ENCODE measurements at places on chromosomes 11 and 22.

GRCh38 chr11:65849771-65850216 is 8.2 kb downstream of the CFL1 start:
- H3K36me3 ChIP-seq: peaks cover 19% of the 10 kb centered on the region
- H3K27ac ChIP-seq: no peak overlapping the region
- H3K4me3 ChIP-seq: no peak overlapping the region
- peaks cover 16% of the 10 kb centered on the region for H3K4me1 ChIP-seq
- DNase-seq: no peak

DNA sequence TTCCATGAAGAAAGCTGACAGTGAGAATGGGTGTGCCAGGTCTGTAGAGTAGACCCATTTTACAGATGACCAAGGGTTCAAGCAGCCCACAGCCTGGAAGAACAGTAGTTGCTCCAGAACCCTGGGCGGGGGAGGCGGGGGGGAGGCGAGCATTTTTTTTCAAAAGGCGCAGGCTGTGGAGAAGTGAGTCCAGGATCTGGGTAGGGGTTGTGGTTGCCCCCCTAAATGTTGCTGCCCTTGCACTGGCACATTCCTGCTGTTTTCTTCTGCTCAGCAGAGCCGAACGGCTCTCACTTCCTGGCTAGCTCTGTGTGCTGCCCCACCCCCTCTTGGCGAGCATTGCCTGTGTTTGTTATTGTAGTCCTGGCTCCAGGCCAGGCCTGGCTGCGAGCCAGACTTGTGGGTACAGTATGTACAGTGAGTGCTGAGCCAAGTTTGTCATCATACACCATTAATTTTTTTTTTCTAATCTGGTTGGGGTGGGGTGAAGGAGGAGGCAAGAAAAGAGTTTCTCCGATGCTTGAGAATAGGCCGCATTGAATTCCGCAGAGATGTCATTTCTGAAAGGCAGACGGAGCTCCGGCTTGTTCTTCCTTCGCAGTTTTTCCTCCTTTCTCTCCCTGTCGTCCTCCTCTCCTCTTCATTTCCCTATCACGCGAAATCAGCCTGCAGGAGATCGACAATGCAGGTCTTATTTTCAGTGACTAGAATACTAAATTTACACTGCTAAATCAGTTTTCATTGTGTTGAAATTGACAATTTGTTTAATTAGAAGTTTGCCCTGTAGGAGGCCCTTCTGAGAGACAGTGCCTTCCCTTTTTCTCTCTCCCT is 100.5 kb downstream of the ZBTB16 start:
- DNase-seq: peak; percentile 91
- peaks cover 3% of the 10 kb centered on the region for H3K27me3 ChIP-seq
- peaks cover 42% of the 10 kb centered on the region for H3K4me1 ChIP-seq
- no peaks in the 10 kb centered on the region for H3K36me3 ChIP-seq
- H3K4me3 ChIP-seq: peak overlapping the region; percentile 72
- peak overlapping the region; percentile 85 for H3K27ac ChIP-seq

- DNase-seq: no peak
- H3K36me3 ChIP-seq: no peaks in the 10 kb centered on the region
- no peak overlapping the region for H3K27ac ChIP-seq
- H3K4me1 ChIP-seq: no peaks in the 10 kb centered on the region
Measured at GRCh38 chr11:61709572-61709971, 29.4 kb downstream of the DAGLA start.

GRCh38 chr11:613369-613968 is 2.3 kb downstream of the IRF7 start:
- peaks cover 14% of the 10 kb centered on the region for H3K4me1 ChIP-seq
- peak overlapping the region; percentile 47 for H3K4me3 ChIP-seq
- H3K36me3 ChIP-seq: peaks cover 8% of the 10 kb centered on the region

DNA sequence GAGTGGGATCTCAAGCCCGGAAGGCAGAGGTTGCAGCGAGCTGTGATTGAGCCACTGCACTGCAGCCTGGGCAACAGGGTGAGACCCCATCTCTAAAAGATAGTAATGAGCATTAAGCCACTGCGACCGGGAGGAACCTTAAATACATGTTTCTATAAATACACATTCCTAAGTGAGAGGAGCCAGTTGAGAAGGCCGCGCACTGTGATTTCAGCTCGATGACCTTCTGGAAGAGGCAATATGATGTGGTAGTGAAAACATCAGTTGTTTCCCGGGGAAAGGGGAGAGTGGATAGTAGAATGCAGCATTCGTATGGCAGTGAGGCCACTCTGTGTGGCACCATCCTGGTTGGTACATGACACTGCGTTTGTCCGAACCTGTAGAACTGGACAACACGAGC is 18.0 kb downstream of the PTDSS2 start:
- no peak overlapping the region for H3K4me3 ChIP-seq
- DNase-seq: no peak
- H3K27ac ChIP-seq: no peak overlapping the region
- peaks cover 2% of the 10 kb centered on the region for H3K36me3 ChIP-seq

DNA sequence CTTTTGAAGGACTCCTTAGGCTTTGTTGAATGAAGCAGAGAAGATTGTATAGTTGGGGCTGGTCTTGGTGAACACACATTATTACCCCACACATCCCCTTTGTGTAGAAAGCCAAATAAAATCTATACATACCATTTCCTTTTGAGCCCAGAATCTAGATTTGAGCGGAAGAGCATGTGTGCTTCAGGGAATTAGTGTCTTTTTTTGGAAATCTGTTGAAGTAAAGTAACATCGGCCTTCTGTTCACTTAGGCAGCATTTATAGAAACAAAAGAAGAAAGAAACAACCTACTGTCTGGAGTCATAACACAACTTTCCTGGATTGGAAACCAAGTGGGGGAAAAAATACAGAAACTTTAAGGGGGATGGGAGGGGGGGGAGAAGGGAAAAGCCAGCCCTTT is 37.9 kb upstream of the TTC12 start:
- H3K36me3 ChIP-seq: peaks cover 2% of the 10 kb centered on the region
- H3K27ac ChIP-seq: no peak overlapping the region
- H3K27me3 ChIP-seq: peaks cover 4% of the 10 kb centered on the region
- DNase-seq: no peak

DNA sequence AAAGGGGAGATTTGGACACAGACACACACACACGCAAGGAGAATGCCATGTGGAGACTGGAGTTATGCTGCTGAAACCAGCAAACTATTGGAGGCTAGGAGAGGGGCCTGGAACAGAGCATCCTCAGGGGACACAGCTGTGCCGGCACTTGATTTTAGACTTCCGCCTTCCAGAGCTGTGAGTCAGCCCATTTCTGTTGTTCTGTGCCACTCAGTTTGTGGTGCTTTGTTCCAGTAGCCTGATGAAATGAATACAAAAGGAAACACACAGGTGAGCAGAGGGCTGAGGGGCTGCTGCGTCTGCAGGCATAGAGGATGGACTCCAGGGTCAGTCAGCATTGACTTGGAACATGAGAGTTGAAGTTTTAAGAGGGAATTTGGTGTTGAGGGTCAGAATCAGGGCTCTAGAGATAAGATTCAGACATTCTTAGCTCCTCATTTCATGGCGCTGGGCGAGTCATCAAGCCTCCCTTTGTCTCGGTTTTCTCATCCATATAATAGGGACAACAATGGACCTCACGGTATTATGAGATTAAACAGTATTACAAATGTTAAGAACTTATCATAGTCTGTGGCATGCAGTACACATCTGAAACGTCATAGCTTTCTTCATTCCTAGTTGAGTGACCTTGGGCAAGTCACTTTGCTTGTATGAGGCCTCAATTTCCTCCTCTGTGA is 191.0 kb downstream of the MIAT start:
- H3K27ac ChIP-seq: no peak overlapping the region
- peaks cover 5% of the 10 kb centered on the region for H3K4me1 ChIP-seq
- no peaks in the 10 kb centered on the region for H3K27me3 ChIP-seq
- no peak for DNase-seq
- H3K36me3 ChIP-seq: peaks cover 5% of the 10 kb centered on the region

- peaks cover 13% of the 10 kb centered on the region for H3K27me3 ChIP-seq
- H3K4me1 ChIP-seq: no peaks in the 10 kb centered on the region
- H3K4me3 ChIP-seq: no peak overlapping the region
- H3K27ac ChIP-seq: no peak overlapping the region
- peaks cover 2% of the 10 kb centered on the region for H3K36me3 ChIP-seq
Measured at GRCh38 chr22:48053973-48054372, 1291.5 kb downstream of the TBC1D22A start.

GRCh38 chr11:44267750-44268613 is 42.0 kb downstream of the ALX4 start:
- H3K27me3 ChIP-seq: peaks cover 6% of the 10 kb centered on the region
- no peak overlapping the region for H3K4me3 ChIP-seq
- no peak for DNase-seq
- no peaks in the 10 kb centered on the region for H3K36me3 ChIP-seq

- H3K4me3 ChIP-seq: no peak overlapping the region
- no peak overlapping the region for H3K27ac ChIP-seq
- DNase-seq: no peak
- peaks cover 5% of the 10 kb centered on the region for H3K27me3 ChIP-seq
Measured at GRCh38 chr11:2240834-2241233, 29.6 kb downstream of the ASCL2 start.

DNA sequence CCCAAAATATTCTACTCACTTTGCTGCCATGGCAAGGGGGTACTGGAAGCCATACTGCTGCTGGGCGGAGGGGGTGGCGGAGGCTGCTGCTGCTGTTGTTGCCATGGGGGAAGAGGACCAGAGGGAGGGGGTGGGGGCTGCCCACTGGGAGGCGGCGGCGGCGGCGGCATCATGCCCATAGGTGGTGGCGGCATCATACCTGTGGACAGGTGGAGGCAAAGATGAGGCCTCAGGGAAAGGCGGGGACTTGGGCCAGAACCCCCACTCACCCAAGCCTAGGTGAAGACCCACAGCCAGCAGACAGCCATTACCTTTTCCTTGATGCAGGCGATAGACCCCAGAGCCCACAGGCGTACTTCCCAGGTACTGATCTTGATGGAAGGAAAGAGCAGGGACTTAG is 7.1 kb upstream of the PYGM start:
- peaks cover 62% of the 10 kb centered on the region for H3K4me1 ChIP-seq
- DNase-seq: no peak
- no peaks in the 10 kb centered on the region for H3K27me3 ChIP-seq
- peak overlapping the region; percentile 82 for H3K27ac ChIP-seq

DNA sequence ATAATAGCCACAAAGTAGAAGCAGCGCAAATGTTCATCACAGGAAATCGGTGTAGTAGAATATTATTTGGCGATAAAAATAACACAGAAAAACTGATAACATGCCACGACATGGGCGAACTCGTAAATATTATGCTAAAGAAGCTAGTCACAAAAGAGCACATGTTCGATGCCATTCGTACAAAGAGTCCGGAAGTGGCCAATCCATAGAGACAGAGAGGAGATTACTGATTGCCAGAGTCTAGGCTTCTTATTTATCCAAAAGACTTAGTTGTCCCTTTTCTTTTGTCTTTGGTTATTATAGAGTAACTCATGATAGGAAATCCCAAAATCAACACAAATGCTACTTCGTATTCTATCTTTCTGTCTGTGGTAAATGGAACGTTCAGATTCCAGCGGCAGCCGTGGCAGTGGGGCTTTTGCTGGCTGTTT is 56.5 kb downstream of the MED15 start:
- DNase-seq: no peak
- H3K27me3 ChIP-seq: no peaks in the 10 kb centered on the region
- H3K4me1 ChIP-seq: peaks cover 7% of the 10 kb centered on the region
- H3K36me3 ChIP-seq: peaks cover 22% of the 10 kb centered on the region
- H3K27ac ChIP-seq: no peak overlapping the region
- no peak overlapping the region for H3K4me3 ChIP-seq

- peak overlapping the region; percentile 55 for H3K4me3 ChIP-seq
- no peaks in the 10 kb centered on the region for H3K36me3 ChIP-seq
- DNase-seq: no peak
- peaks cover 45% of the 10 kb centered on the region for H3K4me1 ChIP-seq
- H3K27me3 ChIP-seq: no peaks in the 10 kb centered on the region
Measured at GRCh38 chr11:7524462-7525235, 10.8 kb downstream of the PPFIBP2 start.

- no peaks in the 10 kb centered on the region for H3K36me3 ChIP-seq
- H3K27ac ChIP-seq: no peak overlapping the region
- peaks cover 2% of the 10 kb centered on the region for H3K4me1 ChIP-seq
- peaks cover 7% of the 10 kb centered on the region for H3K27me3 ChIP-seq
- DNase-seq: no peak
Measured at GRCh38 chr11:122764371-122765090, 73.8 kb upstream of the CRTAM start.

DNA sequence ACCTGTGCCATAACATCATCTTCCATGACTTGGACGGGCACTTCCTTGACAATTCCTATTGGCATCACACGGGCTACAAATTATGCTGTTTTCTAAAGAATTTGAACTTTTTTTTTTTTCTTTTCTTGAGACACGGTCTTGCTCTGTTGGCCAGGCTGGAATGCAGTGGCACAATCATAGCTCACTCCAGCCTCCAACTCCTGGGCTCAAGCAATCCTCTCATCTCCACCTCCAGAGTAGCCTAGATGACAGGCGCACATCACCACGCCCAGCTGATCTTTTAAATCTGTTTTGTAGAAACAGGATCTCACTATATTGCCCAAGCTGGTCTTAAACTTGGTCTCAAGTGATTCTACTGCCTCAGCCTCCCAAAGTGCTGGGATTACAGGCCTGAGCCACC is 3.3 kb upstream of the CRYBB3 start:
- no peak for DNase-seq
- H3K27ac ChIP-seq: no peak overlapping the region
- no peak overlapping the region for H3K4me3 ChIP-seq
- peaks cover 2% of the 10 kb centered on the region for H3K4me1 ChIP-seq
- H3K27me3 ChIP-seq: peaks cover 6% of the 10 kb centered on the region
- no peaks in the 10 kb centered on the region for H3K36me3 ChIP-seq

GRCh38 chr22:37633089-37633624 is 6.3 kb upstream of the SH3BP1 start:
- peak; percentile 54 for DNase-seq
- H3K36me3 ChIP-seq: peaks cover 4% of the 10 kb centered on the region
- peak overlapping the region; percentile 71 for H3K4me3 ChIP-seq

DNA sequence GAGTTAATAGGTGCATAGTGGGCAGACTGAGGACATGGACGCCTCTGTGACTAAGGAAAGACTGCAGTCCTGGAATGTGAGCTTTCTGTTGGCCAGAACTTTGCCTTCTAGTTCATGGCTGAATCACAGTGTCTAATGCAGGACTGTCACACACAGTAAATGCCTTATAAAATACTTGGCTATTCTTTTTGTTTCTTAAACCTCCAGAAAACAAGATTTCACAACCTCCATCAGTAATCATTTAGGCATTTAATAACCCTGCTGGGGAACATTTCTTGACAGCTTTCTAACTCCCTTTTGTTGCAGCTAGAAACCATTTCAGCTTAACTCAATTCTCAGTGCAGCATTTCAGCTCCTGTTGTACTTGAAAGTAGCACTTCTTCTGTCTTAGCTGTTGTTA is 335.8 kb upstream of the DDI1 start:
- no peak overlapping the region for H3K4me3 ChIP-seq
- H3K27ac ChIP-seq: no peak overlapping the region
- H3K4me1 ChIP-seq: no peaks in the 10 kb centered on the region
- no peaks in the 10 kb centered on the region for H3K36me3 ChIP-seq
- DNase-seq: no peak

- H3K27me3 ChIP-seq: no peaks in the 10 kb centered on the region
- no peak overlapping the region for H3K4me3 ChIP-seq
- no peaks in the 10 kb centered on the region for H3K4me1 ChIP-seq
- no peak overlapping the region for H3K27ac ChIP-seq
- peaks cover 1% of the 10 kb centered on the region for H3K36me3 ChIP-seq
- DNase-seq: no peak
Measured at GRCh38 chr22:48654492-48654891, 1173.2 kb downstream of the BRD1 start.
